ENCODE measurements at places on chromosomes 12 and 14.
A peak's percentile ranks its signal among the peaks of the same experiment; 100 is the strongest.

GRCh38 chr12:10750385-10750727 is 27.2 kb upstream of the YBX3 start:
- no peak for DNase-seq

- DNase-seq, result peak; percentile 90
Observed at GRCh38 chr14:103520657-103521437, 1.8 kb downstream of the CKB start.

DNA sequence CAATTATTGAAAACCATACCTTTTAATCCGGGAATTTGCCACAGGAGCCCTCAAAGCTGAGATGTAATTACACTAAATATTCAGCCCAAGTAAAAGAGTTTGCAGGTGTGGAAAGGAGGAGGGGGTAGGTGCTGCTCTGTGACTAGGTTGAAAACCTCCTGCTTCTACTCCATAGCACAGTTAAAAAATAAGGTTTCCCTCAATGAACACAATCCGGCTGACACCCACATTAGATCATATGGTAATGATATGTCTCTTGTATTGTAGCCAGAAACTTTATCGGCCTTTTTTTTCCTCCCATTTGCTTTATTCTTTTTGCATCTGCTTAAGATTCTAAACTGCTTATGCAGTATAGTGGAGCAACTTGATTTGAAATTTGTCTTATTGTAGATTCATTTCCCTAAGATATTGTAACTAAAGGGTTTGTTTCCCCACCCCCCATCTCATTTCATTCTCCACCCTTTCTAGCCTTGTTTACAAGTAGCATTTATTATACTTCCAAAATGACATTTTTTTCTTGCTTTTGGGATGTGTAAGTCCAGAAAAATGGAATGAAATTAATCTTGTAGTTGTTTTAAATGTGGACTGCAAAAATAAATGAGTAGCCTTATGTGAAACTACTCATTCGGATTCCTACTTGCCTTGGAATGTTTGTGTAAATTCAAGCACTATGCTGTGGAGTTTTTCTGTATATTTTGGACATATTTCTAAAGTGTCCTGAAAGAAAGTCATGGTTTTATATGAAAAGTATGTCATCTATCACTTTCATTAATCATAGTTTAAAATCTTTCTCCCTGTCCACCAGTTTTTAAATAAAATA is at the start of gene DCN:
DCN (minus strand) TSS at position 182 of the 820 bp plus-strand sequence. CDS start 4,265 bp downstream, outside the sequence.
- no peak for DNase-seq

DNA sequence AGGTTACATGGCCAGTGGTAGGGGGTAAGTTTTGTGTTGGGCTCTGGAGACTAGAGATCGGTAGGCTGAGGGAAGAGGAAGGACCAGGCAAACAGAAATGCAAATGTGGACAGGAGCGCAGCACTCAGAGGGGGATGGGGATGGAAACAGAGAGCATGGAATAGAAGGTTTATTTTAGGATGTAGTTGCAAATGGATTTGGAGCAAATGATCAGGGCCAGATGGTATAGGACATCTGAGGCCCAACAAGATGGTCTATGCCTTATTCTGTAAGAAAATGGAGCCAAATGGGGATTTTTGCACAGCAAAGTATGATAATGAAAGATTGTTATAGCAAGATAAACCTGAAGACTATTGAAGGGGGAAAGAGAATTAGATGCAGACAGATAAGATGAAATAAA is 102.5 kb upstream of the PTPRB start:
- DNase-seq, result no peak

GRCh38 chr14:21231020-21231652 is 38.1 kb downstream of the HNRNPC start:
- DNase-seq, result no peak

DNA sequence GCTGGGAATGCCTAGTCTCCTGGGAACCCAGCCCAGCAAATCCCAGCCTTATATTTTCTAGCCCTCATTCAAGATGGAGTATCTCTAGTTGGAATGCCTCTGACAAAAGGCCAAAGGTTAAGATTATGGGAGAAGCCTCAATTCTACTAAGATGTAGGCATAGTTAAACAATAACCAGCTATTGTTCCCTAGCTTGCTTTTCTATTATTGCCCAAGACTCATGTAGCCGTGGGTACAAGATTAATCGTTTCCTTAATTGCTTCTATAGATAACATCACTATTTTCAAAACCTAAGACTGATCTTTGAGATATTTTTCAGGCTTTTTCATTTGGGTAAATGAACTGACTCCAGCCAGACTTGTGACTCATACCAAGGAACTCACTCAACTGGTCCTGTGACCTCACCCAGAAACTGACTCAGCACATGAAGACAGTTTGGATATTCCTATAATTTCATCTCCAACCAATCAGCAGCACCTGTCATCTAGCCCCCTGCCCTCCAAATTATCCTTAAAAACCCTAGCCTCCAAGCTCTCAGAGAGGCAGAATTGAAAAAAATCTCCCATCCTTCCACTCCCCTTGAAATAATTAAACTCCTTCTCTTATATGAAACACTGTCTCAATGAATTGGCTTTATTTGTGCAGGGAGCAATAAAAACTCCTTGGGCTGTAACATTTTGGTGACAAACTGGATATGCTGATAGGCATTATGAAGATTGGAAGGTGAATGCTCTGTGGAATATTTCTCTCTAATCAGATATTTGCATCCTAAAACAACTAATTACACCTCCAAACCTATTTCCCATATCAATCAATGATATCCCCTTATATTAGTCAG is 589.0 kb downstream of the C12orf50 start:
- no peak for DNase-seq

DNA sequence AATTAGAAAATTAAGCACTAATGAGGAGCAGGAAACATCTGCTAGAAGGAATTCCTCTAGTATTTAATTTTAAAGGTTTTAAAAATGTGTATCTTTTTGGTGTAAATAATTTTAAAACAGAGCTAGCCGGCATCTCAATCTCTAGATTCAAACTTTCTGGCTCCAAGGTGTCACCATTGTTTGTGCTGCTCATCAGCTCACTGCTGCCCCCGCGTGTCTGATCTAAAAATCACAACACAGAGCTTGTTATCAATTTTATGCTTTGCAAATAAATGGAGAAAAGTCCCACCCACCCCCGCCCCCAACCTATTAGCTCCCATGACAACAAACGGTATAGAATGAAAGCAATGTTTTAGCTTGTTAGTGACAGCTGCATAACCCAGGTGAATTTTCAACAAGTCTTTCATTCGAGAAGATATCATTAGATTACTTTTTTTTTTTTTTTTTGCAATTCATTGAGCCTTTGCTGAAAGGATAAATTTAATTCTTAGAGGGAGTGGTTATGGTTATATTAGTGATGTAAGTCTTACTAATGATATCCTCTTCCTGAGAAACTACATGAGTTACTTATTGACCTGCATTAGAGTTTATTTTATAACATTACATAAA is 11.3 kb upstream of the ABHD12B start:
- peak; percentile 70 for DNase-seq

DNA sequence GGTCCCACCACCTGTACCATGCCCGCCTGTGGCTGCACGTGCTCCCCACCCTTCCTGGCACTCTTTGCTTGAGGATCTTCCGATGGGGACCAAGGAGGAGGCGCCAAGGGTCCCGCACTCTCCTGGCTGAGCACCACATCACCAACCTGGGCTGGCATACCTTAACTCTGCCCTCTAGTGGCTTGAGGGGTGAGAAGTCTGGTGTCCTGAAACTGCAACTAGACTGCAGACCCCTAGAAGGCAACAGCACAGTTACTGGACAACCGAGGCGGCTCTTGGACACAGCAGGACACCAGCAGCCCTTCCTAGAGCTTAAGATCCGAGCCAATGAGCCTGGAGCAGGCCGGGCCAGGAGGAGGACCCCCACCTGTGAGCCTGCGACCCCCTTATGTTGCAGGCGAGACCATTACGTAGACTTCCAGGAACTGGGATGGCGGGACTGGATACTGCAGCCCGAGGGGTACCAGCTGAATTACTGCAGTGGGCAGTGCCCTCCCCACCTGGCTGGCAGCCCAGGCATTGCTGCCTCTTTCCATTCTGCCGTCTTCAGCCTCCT is 1.1 kb downstream of the INHBE start:
- no peak for DNase-seq

- DNase-seq, result no peak
Observed at GRCh38 chr14:78524196-78524595, 354.0 kb downstream of the NRXN3 start.

- no peak for DNase-seq
Observed at GRCh38 chr12:104964167-104964855, 6.2 kb upstream of the SLC41A2 start.

- no peak for DNase-seq
Observed at GRCh38 chr12:61810486-61810885, 449.7 kb upstream of the USP15 start.

GRCh38 chr14:48563489-48563888 is 888.1 kb upstream of the MDGA2 start:
- DNase-seq, result no peak

DNA sequence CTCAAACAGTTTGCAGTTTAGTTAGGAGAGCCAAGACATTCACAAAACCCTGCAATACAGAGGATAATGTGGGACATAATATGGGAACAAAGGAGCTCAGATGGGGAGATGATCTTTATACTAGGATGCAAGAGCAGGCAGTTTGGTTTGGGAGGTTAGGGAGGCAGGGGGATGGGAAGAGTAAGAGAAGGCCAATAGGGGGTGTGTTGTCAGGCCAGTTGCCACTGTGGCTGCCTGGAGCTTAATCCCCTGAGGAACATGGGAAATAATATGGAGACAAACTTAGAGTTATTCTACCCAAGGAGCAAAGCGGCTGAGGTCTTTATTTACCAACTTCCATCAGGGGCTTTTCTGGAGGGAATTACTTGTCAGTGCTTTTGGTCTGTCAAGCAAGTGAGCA is 10.0 kb upstream of the CSRP2 start:
- no peak for DNase-seq

DNA sequence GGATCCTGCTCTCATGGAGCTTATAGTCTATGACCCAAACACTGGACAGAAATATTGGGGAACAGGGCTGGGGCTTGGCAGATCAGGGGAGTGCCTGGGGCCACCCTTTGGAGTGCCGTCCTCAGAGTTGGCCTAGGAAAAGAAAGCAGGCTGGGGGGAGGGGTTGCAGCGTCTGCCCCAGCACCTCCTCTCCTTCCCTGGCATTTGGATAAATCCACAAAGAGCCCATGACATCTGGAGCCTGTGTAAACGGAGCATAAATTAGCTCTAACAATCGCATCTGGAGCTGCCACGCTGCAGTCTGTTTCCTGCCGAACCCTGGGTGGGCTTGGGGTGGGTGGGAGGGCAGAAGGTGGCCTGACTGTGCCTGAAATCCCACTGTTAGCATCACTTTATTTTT is 63.8 kb downstream of the MVK start:
- no peak for DNase-seq

DNA sequence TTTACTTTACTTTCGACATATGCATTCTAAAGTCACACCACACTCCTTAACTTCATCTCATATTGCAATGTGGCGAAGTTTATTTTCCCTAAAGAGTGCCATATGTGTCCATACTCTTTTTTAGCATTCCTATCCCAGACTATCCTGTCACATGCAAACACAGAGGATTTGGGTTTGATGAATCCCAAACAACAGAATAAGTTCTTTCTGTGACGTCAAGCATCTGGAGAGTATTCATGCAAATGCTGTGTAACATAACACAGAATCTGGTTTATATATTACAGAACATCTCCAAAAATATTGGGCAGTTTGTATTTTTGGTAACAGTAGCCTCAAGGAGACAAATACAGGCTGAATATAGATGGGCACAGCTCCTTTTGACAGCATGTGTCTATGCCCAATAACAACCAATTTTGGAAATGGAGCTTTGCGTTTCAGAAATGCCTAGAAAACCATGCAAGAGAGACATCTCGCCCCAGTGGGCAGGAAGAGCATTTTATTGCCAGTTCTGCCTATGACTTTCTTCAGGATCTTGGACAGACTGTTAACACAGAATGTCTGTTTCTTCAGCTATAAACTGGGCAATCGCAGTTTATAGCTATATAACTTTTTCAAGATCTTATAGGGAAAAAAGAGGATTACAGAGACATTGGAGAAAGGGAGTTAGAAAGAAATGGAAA is 190.8 kb downstream of the ADAMTS20 start:
- DNase-seq, result no peak

GRCh38 chr12:751192-751998 is 984 bp upstream of the WNK1 start:
- DNase-seq, result peak; percentile 95

GRCh38 chr14:36227344-36227743 is 50.8 kb upstream of the PTCSC3 start:
- no peak for DNase-seq

- no peak for DNase-seq
Observed at GRCh38 chr12:115771065-115771464, 506.4 kb downstream of the MED13L start.

GRCh38 chr12:2092890-2093289 is 40.1 kb downstream of the CACNA1C start:
- peak; percentile 59 for DNase-seq

DNA sequence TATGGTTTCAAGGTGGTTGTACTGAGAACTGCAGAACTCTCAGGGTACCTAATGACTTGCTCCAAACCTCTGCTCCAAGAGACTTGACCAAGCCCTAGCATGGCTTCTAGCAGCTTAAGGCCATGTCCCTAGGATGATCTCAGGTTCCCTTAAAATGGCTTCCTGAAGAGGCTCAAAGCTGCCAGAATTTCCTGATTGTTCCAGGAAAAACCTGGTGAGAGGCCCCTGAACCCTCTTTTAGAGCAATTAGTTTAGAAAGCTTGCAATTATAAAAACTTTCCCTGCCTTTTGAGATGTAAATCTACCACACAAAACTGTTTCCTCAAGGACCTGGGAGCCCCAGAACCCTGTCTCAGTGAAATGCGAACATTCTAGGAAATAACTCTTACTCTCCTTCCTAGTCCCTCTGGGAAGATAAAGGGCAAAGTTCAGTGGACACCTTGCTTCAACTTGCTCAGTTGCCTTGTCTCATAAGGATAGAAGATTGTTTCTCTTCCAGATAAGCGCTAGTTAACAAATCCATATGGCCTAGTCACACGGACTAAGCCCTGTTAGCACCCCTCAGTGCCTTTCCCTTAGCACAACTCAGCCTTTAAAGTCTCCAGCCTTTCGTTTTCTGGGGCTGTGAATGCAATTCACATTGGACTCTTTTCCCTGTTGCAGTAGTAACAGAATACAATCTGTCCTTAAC is 2.5 kb downstream of the CMAS start:
- no peak for DNase-seq

GRCh38 chr12:124607681-124608425 is 40.4 kb upstream of the NCOR2 start:
- no peak for DNase-seq

GRCh38 chr14:100398044-100398443 is 74.9 kb downstream of the SLC25A47 start:
- no peak for DNase-seq

DNA sequence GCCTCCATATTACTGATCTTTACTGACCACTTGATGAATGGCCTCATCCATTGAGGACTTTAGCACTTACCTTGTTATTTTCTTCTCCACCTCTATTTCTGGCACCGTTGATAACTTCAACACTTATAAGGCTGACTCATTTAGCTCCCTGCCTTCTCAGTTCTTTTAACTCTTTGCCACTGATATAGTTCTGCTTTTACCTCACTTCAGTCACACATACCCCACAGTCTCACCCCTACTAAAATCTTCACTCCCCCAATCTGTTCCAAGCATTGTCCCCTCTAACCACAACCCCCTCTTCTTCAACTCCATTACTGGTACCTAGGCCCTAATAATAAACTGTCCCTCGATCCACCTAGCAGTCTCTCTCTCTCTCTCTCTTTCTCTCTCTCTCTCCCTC is 141.0 kb downstream of the PAH start:
- no peak for DNase-seq

GRCh38 chr12:32522331-32523221 is 123.2 kb downstream of the FGD4 start:
- DNase-seq, result no peak
